Stimulated activated CD4-positive, alpha-beta T cell treated with anti-CD3 and anti-CD28 coated beads, Interleukin-1b, Interleukin-23, amount 100 ng/mL, for 1 hour (primary cell): ENCODE measurements at places on chromosomes 7 and 10.

DNA sequence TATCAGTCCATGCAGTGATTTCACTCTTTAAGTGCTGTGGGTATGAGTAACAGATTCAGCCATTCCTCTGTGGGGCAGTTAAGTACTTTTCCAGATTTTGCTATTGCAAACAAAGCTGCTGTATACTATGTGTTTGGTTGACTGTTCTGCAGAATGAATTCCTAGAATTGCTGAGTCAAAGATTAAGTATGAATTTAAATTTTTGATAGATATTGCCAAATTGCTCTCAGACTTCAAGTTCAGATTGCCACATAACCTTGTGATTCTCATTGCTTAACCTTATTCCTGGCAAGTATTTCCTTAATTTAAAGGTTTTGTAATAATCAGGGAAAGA, 21.6 kb upstream of the SAR1A start:
- no peak for DNase-seq

DNA sequence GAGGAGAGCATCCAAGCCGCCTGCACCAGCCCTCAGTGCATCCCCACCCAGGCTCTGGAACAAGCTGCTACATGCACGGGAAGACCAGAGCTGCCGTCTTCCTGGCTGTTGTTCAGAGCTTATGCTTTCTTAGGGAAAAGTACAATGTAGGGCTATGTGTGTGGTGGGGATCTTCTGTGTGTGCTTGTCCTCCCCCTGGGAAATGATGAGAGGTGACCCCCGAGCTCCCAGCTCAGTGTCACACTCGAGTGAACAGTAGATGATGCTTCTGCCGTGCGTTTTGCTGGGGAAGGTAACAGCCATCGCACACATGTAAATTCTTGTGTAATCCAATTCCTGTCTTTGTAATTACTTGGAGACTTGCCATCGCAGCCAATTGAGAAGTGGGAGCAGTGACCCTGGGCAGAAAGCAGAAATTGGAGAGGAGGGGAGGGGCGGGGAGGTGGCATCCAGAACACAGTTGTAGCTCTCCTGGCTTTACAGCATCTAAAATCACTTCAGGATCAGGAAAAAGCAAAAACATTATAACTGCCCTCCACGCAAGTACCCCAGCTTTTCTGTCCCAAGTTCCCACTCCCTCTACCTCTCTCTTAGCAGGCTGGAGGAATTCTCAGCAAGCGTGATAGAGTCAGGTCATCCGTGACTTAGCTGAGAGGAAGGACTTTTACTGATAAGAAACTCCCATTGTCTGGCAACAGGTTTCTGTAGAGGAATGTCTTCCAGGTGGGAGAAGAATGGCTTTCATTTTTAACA, 149.6 kb downstream of the TCF7L2 start:
- no peak for DNase-seq

- DNase-seq, result no peak
Observed at GRCh38 chr7:55977831-55978230, 13.4 kb downstream of the NIPSNAP2 start.

GRCh38 chr7:46606761-46607160, 685.7 kb upstream of the IGFBP3 start:
- no peak for DNase-seq

GRCh38 chr10:99958302-99958701, 51.4 kb downstream of the DNMBP start:
- DNase-seq, result no peak

DNA sequence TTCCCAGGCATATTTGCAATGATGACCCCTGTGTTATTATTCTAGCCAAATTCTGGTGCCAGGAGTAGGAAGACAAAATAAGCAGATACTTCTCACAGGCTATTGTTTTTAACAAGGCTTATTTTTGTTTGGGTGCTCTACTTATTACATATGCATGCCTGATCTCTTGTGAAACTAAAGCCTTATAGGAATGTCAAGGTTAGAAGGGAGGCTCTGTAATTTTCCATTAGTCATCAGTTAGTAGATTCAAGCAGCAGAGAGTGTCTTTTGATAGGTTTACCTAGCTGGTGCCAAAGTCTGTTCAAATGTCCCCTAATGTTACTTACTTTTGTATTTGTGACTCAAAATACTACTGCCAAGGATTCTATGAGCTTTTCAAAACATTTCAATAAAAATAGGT, 11.7 kb upstream of the TMEM106B start:
- DNase-seq, result no peak

GRCh38 chr7:130648580-130648979, 20.0 kb downstream of the COPG2 start:
- DNase-seq, result no peak

DNA sequence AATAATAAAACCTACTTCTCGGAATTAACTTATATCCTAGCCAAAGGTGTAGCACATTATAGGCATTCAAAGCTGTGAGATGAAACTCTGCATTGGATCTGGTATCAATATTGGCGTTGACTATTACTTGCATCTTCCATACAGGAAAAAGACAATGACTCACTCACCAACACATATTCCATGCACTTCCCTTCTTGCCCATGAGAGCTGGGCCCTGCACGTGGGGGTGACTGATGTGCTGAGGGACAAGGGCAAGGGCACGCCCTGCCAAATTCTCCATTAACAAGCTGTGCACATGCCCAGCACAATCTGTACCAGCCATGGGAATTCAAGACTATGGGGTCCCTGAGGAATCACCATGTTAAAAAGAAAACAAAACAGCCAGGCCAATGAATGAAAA, 188.1 kb upstream of the PDE1C start:
- DNase-seq, result no peak

DNA sequence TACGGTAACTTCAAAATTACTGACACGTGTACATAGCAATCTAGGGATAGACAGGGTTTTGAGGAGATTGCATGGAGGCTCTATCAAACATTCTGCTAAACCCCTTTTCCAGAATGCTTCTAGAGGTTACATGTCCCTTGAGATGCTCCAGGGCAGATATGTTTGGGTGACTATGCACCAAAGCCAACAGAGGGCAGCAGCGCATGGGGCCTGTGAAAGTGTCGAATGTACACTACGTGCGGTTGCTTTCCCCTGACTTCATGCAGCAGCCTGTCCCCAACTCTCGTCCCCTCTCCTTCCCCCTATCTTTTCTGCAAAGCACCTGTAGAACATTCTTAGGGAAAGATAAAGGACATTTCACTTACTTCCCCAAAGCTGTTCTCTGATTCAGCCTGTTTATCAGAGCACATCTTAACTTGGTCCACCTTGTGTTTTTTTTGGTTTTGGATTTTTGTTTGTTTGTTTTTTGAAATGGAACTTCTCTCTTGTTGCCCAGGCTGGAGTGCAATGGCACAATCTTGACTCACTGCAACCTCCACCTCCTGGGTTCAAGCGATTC, 90.2 kb downstream of the UBE3C start:
- no peak for DNase-seq

DNA sequence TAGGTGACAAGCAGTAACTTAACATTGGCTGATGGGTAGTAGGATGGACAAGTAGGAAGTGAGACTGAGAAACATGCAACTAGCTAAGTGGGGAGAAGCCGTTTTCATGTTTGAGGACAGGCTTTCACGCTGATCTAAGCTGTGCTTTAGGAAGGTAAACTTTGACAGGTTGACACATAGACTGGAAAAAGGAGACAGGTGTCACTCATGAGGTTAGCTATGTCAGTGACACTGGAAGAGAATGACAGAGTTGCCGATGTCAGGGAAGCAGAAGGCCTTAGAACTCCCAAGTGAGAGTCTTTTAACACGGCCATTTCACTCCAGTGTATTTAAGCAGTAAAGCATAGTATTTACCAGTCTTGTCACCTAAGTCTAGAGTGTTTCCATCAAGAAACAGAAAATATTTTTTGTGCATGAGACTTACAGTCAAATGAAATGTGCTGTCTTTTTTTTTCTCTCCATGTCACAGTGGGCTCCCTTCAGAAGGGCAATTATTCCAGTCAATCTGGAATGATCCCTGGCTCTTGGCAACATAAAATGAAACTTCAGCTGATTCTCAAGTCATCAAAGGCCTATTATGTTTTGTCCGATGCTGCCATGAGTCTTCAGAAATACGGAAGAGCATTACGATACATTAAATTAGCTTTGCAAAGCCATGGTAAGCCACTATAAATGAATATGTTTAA, 20.6 kb downstream of the EDRF1 start:
- no peak for DNase-seq

GRCh38 chr7:25486656-25487055, 258.4 kb upstream of the NPVF start:
- DNase-seq, result no peak

GRCh38 chr7:103418241-103418640, 27.8 kb downstream of the SLC26A5 start:
- no peak for DNase-seq

GRCh38 chr10:110446954-110447608, 50.6 kb upstream of the DUSP5 start:
- DNase-seq, result no peak

GRCh38 chr7:12814107-12814506, 126.7 kb downstream of the ARL4A start:
- DNase-seq, result no peak

DNA sequence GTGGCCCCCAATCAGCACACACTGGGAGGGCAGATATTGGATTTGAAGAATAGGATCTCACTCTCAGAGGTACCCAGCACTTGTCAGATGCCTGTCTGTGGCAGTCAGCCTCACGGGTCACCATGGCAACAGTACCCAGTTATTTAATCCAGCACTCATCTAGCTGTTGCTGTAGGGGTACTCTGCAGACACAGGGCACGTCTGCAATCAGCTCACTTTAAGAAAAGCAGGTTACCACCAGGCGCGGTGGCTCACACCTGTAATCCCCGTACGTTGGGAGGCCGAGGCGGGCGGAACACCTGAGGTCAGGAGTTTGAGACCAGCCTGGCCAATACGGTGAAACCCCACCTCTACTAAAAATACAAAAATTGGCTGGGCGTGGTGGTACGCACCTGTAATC, 11.9 kb downstream of the SFXN4 start:
- DNase-seq, result no peak

DNA sequence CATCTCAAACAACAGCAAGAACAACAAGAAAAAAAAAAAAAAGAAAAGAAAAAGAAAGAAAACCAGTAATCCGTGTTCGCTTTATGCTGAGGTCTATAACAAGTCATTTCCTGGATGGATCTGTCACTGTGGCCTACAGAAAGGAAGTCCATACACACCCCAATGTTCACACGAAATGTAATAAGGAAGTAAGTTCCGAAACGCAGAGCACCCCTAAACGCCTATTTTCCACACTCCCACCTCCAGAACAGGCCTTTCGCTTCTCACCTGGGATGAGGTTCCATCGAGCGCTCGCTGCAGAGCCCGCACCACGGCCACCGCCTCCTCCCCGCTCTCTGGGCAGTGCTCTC, 735 bp downstream of the ZNF394 start:
- DNase-seq, result no peak

DNA sequence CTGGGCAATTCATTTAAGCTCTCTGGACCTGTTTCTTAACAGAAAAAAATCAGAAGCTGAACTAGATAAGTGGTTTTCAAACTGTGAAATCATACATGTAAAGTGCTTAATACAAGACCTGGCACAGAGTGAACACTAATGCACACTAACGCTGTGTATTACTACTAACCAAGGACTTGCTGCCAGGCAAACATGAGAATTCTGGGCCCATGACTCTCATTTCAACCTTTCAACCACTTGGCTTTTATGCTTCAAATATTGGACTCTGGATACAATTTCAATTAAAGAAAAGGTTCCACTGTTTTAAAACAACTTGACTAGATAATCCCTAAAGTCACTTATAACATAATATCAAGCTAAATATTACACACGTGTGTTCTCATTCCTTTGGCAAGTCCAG, 73.4 kb downstream of the SRPK2 start:
- no peak for DNase-seq

DNA sequence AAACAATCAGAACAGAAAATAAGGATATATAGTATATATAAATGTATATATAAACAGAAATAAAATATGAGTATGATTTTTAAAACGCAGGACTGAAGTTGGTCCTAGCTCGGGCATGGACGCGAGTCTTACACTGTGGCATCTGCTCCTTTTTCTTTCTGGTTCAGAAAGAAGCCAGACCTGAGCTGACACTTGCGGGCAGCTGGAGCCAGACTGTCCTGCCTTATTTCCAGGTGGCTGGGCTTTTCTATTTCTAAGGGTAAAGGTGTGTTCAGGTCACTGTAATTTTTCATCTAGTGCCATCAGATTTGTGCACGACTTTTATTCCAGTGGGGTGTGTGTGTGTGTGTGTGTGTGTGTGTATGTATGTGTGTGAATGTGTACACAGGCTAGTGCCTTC, 166.4 kb downstream of the GALNT17 start:
- no peak for DNase-seq

DNA sequence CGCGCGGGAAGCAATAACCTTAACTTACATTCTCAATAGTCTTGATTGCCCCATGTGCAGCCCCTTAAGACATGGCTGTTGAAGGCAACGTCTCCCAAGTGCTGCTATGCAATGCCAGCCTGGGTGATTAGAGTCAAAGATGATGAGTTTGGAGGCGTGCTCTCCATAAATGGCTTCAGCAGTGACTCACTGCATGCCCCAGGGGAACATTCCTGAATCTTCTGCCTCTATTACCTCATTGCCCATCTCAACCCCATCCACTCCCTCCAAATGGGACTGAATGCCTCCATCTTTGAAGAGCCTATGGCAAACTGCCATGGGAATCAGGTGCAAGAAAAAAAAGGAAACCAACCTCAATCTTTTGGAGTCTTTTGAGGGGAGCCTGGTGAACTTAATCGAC, 282.8 kb downstream of the SNX10 start:
- DNase-seq, result no peak

DNA sequence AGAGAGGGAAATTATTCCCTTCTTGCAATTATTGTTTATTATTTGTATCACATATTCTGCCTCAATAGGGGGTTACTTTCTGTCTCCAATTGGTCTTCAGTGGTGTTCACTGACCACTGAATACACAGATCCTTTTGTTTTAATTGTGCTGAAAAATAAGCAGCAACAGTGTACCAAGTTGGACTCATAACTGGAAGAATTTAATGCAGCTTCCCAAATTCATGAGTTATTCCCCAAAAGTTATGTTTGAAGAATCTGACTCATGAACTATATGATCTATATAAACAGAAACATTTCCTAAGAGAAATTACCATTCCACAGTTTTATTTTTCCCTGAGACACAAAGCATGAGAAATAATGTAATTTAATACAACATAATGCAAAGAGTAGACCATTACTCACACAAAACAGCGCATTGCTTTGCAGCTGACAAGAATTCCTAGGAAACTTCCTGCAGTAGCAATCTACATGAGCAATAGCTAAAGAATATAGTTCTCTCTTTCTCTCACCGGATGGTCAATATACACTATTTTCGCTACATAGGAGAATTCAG, 479.2 kb downstream of the HTR7 start:
- DNase-seq, result no peak

DNA sequence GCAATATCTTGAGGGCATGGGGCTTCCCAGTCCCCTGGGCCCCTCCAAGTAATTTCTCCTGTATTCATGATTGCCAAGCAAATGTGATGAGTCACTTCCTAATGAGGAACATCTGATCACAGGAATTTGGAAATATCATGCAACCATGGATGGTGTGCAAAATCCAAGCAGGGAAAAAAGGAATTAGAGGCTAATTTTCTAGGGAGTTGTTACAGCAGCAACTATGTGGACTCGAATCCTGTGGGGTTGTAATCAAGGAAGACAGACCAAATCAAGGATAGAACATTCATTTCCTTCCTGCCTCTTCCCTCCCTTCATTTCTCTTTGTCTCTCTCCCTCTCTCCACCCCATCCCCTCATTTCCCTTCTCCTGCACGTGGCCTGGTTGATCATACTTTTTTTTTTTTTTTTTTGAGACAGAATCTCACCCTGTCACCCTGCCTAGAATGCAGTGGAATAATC, 23.9 kb upstream of the AGFG2 start:
- no peak for DNase-seq
